Amygdala (tissue), 56 donors: ENCODE measurements at places on chromosomes 6 and 20.

DNA sequence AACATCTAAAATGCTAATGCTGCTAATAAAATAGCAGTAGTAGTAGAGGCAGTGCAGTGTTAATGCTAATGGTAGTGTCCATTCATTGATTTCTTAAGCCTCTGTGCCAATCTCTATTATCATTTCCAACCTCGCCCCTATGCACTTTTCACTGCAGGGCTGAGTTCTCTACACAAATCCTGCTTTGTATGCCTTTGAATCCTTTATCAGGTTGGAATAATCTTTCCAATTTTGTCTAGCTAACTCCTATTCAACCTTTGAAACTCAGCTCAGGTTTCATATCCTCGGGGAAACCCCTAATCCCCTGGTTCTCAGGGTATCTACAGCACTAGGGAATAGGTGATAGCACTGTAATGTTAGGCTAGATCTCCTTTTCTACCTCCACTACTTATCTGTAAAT lies 284.0 kb upstream of the RUNX2 start:
- DNase-seq: no peak

DNA sequence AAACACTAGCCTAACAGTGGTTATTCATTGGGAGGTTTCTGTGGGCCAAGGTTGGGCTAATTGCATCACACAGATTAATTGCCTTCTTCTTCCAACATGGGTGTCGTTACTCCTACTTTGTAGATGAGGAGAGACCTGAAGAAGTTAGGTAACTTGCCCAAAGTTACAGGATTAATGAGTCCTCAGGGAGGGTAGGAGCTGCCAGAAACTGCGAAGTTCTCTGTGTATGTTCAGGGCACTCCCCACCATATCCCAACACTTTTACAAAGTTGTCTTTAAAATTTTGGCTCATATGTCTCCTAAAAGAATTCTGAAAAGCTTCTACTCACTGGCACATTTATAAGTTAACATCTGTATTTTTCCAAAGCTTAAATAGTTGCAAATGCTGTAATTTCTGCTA lies 323.5 kb upstream of the HSF2 start:
- no peak for DNase-seq

DNA sequence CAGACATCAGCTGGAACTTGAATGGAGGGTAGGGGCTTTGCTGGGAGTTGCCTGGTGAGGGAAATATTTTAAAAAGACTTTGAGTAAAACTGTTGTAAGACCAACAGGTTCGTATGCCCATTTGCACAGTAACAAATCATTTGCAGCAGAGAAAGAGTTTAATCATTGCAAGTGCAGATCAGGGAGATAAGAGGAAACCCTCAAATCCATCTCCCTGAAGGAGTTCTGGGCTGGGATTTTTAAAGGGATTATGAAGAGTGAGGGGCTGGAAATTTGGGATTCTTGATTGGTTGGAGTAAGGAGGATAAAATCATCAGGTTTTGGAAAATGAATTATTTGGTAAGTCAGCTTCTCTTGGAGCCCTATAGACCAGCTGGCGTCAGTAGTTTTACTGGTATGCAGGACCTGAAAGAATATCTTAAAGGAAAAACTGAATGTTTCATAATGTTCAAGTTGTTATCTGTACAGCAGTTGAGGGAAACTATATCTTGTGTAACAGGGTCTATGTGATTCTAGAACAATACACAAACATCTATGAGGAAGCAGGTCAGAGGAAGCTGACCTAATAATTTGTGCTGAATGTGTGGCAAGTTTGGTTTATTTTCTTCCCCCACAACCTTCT lies 295.5 kb downstream of the PLCB1 start:
- DNase-seq: no peak

- DNase-seq: no peak
Measured at GRCh38 chr6:168161371-168161750, 82.3 kb upstream of the FRMD1 start.

DNA sequence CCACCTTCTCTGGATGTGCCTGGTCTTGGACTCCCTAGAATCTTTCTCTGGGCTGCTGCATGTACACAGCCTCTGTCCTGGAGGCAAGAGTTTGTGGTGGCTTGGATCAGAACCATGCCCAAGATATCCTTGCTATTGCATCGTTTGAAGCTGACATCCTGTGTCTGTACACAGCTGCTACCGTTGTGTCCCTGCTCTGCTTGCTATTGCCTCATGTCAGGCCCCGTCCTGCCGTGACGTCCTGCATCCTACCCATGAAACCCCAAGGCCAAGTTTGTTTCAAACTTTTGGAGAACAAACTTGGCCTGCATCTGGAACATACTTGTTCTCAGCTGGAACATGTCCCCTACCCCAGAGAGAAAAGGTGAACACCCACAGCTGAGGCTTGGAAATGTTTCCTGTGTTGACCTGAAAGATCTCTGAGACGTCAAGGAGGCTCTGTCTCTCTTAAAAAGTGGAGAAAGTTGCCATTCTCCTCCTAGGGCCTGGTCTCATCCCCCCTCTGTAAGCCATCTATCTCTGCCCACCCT lies 78.1 kb downstream of the HFE start:
- no peak for DNase-seq

- no peak for DNase-seq
Measured at GRCh38 chr6:81623106-81623759, 129.2 kb downstream of the TENT5A start.

- DNase-seq: no peak
Measured at GRCh38 chr6:13299403-13299821, 28.9 kb downstream of the TBC1D7 start.
